ENCODE measurements at places on chromosomes 2 and 18. TPM values are rescaled to one million over a fixed set of nuclear protein-coding genes. Genes with fewer than 3 reads are reported as not detected.

- H3K27ac ChIP-seq = no peak overlapping the region
- H3K4me3 ChIP-seq = no peak overlapping the region
- no peaks in the 10 kb centered on the region for H3K27me3 ChIP-seq
- H3K36me3 ChIP-seq = peaks cover 3% of the 10 kb centered on the region
- no peak for DNase-seq
Observed at GRCh38 chr2:75853436-75853835, 142.7 kb upstream of the GCFC2 start.

DOK6 gene
- total RNA-seq = not detected

GRCh38 chr2:237287872-237288271 lies 126.1 kb downstream of the COL6A3 start:
- H3K4me1 ChIP-seq = peaks cover 11% of the 10 kb centered on the region
- no peak overlapping the region for H3K27ac ChIP-seq

DNA sequence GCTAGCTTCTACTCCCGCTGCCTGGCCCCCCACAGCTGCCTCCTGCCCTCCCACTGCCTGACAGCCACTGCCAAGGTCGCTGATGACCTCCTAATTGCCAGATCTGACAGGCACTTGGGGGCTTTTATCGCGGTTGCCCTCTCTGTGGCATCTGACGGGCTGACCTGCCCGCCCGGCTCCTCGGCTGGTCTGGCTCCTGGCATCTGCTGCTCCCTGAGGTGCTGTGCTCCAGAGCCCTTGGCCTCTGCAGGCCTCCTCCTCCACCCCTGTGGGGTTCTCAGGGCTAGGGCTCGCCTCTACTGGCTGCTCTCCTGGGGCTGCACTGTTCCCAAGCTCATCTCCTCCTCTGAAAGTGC lies 43.1 kb downstream of the INHBB start:
- H3K4me1 ChIP-seq = no peaks in the 10 kb centered on the region
- H3K27ac ChIP-seq = no peak overlapping the region
- DNase-seq = no peak
- no peak overlapping the region for H3K4me3 ChIP-seq

- H3K36me3 ChIP-seq = no peaks in the 10 kb centered on the region
- no peak overlapping the region for H3K27ac ChIP-seq
- DNase-seq = no peak
- no peak overlapping the region for H3K4me3 ChIP-seq
- no peaks in the 10 kb centered on the region for H3K27me3 ChIP-seq
- H3K4me1 ChIP-seq = no peaks in the 10 kb centered on the region
Observed at GRCh38 chr2:132623096-132623839, 46.7 kb downstream of the LYPD1 start.

GRCh38 chr2:9768388-9768787 lies 74.9 kb upstream of the TAF1B start:
- no peaks in the 10 kb centered on the region for H3K36me3 ChIP-seq
- H3K4me1 ChIP-seq = peaks cover 40% of the 10 kb centered on the region
- no peak overlapping the region for H3K27ac ChIP-seq
- H3K27me3 ChIP-seq = peaks cover 18% of the 10 kb centered on the region
- no peak overlapping the region for H3K4me3 ChIP-seq

GRCh38 chr2:213104092-213104902 lies 47.1 kb downstream of the IKZF2 start:
- H3K27me3 ChIP-seq = peaks cover 8% of the 10 kb centered on the region
- H3K36me3 ChIP-seq = no peaks in the 10 kb centered on the region
- no peak for DNase-seq
- H3K4me1 ChIP-seq = peaks cover 35% of the 10 kb centered on the region
- peak overlapping the region; percentile 42 for H3K4me3 ChIP-seq
- H3K27ac ChIP-seq = peak overlapping the region; percentile 70

DNA sequence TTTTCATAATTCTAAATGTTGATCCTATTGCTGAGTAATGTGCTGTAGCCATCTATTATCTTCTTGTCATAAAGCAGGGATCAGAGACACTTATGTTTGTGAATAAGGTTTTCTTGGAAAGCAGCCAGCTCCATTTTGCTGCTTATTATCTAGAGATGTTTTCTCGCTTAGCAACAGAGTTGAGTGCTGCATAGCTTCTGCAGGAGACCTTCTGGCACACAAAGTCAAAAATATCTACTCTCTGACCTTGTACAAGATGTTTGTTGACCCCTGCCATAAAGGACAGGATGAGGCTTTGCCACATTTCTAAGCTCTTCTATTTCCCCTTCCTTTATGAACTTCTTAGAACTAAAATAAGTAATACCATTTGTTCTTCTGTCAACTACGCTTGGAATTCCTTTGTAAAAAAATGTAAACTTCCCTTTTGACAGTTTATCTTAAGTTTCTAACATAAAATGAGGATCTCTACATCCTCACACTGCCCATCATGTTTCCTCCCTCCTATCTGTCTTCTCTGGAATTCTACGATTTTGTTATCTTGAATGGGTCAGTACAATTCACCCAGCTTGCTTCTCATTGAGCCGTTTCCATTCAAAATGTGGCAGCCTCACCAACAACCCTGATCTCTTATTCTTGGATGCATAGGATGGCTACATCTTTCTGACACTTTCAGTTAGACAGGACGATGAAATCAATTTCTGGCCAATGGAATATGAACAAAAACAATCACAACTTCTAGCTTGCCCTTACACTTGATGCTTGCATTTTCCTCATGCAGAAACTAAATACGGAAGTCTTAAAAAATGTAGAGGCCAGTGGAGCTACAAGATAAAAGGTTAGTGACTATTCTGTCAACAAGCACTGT lies 1377.0 kb downstream of the SUCLG1 start:
- no peak overlapping the region for H3K4me3 ChIP-seq
- no peaks in the 10 kb centered on the region for H3K27me3 ChIP-seq
- no peaks in the 10 kb centered on the region for H3K4me1 ChIP-seq
- DNase-seq = no peak
- H3K36me3 ChIP-seq = no peaks in the 10 kb centered on the region
